Stimulated activated CD4-positive, alpha-beta T cell treated with anti-CD3 and anti-CD28 coated beads, Interleukin-12 subunit alpha, Interleukin-12 subunit beta, amount 100 ng/mL, for 4 hours (primary cell): ENCODE measurements at places on chromosomes 6 and 20.

DNA sequence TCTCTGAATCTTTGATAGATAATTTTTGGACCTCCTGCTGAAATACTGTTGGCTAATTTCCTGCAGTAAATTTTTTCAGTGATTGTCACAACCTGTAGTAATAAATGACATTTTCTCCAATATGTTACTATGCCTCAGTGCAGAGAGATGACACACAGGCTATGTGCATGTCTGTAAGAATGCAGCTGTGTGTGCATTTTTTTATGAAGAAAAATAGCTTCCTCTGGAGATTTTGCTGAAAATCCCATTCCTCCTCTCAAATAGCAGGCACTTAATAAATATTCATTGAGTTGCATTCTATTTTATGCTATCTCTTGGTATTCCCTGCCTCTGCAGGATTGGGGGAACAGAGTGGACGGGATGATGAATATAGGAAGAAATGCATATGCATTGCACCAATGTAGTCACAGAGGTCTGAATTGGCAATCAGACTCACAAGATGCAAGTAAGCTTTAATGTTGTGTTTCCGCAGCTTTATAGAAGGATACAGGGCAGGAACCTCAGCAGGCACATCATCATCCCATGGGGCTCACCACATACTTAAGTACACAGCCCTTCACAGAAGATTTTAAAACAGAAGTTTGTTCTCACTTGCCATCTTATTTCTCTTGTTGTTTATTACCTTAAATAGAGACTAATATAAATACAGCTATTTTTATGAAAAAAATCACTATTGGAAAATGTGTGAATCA lies 474.7 kb downstream of the EPM2A start:
- no peak for DNase-seq

DNA sequence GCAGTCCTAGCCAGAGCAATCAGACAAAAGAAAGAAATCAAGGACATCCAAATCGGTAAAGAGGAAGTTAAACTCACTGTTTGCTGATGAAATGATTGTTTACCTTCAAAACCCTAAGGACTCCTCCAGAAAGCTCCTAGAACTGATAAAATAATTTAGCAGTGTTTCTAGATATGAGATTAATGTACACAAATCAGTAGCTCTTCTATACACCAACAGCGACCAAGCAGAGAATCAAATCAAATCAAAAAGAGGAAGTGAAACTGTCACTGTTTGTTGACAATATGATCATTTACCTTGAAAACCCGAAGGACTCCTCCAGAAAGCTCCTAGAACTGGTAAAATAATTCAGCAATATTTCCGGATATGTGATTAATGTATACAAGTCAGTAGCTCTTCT lies 21.7 kb downstream of the SERPINB9 start:
- no peak for DNase-seq

- DNase-seq = peak; percentile 44
These were observed at the start of gene ETV7 for GRCh38 chr6:36387440-36388303. Gene ETV7 (minus strand): TSS chr6:36387669. CDS start chr6:36387541, 128 bp downstream.

- DNase-seq = no peak
These were observed 232.2 kb downstream of the LY86 start for GRCh38 chr6:6820641-6821238.

GRCh38 chr6:6882592-6882991 lies 225.2 kb upstream of the RREB1 start:
- no peak for DNase-seq

DNA sequence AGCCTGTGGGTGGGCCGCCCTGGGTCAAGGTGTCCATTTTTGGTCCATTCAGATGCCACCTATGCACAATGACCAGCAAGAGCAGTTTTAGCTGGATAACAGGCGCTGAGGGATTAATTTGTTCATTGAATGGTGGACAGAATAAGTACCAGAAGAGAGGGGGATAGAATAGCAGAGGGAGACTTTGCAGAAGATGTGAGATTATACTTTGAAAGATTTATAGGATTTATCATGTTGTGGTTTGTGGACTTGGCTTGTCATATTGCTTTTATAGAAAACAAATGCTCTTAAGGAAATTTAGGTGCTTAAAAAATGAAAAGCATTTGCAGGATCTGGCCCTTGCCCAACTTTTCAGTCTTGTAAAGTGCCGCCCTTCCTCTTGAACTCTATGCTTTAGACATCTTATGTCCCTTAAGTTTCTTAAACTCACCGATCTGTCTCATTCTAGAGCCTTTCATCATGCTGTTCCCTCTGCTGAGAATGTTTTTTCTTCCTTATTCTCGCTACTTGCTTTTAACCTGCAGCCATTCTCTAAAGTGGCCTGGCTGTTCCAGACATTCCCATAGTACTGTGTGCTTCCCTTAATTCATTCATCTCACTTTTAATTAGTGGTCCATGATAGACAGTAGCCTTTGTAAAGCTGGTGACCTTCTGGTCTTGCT lies 42.5 kb downstream of the CD109 start:
- no peak for DNase-seq

DNA sequence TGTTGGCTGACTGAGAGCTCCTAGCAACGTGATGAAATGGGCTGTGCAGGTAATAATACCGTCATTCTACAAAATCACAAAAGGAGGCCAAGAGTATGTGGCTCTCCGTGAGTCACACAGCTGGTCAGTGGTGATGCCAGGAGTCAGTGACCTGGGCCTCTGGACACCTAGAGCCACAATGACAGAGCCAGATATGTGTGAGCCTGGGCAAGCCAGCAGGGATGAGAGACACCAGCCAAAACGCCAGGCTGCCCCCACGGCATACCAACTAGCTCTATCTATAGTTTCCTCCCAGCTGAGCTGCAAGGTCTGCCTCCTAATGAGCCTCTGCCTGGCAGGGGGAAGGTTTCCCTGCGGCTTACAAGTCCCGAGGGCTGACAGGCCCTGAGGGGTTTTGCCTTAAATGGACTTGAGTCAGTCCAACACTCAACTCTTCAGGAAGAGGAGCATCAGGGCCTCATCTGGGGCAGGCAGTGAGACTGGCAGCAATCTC lies 70.0 kb downstream of the CPNE5 start:
- no peak for DNase-seq

- DNase-seq = peak; percentile 54
These were observed 45.1 kb downstream of the NOL4L start for GRCh38 chr20:32539817-32540675.

- DNase-seq = peak; percentile 22
These were observed 97.5 kb downstream of the PSMG4 start for GRCh38 chr6:3356056-3356823.

DNA sequence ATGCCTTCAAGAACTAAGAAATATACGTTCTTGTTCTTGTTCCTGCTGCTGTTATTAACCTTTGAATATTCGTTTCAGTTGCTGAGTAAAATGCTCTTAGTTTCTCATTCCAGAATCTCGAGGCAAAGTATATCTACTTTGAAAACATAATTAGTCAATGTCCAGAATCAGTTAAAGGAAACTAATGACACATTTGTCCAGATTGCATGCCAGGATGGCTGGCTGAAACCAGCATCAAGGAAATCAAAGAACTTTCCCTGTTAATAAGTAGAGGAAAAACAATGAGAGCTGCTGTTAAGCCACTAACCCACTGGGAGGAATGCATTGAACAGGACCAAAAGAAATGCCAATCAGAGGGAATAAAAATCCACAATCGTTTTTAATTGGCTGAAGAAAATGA lies 196.9 kb downstream of the ALDH8A1 start:
- DNase-seq = no peak

DNA sequence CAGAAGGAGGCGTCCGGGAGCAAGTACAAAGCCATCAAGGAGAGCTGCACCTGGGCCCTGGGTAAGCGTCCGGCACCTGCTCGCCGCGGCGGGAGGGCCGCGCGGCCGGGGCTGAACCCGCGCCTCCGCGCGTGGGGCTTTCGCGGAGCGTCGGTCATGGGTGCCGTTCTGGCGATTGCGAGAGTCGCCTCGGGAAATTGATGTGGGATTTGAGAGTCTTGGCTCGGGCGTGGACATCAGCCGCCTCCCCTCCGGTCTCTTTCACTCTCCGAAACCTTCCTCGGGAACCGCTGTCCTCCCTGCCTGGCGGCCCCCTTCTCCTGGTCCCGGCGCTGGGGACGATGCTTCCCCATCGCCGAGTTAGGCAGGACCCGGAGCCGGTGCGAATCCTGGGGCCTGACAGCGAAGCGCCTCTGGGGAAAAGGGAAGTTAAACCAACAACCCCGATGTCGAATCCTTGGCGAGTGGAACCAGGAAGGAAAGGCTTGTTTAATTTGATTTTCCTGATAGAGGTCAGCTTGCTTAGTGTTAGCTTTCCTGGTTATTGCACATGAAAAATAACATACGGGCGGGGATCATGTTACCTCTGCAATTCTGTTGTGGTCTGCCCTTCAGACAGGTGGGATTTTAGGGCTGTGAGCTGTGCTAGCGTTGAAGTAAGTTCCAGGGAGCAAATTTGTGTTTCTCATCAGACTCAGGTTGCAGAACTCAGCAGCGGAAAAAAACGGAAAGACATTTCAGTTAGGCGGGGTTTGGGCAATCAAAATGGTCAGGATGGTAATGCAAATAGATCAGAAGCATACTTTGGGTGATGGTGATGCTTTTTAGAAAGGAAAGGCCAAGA lies 594 bp downstream of the ARFGEF3 start:
- DNase-seq = no peak

DNA sequence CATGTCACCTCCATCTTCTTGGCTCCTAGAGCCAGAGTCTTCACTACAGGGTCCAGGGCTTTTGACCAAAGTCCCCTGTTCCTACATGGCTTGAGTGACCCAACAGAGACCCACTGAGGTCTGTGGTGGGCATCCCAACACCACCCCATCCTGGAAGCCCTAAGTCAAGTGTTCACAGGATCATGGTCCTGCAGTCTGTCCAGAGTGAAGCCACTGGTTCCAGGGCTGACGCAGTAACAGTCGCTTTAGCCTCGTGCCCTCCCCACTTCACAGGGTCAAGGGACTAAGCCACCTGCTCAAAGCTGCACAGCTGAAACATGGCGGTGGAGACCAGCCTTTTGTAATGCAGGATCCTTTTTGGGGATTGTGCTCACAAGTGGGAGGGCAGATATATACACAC lies 133.9 kb downstream of the JPH2 start:
- no peak for DNase-seq

DNA sequence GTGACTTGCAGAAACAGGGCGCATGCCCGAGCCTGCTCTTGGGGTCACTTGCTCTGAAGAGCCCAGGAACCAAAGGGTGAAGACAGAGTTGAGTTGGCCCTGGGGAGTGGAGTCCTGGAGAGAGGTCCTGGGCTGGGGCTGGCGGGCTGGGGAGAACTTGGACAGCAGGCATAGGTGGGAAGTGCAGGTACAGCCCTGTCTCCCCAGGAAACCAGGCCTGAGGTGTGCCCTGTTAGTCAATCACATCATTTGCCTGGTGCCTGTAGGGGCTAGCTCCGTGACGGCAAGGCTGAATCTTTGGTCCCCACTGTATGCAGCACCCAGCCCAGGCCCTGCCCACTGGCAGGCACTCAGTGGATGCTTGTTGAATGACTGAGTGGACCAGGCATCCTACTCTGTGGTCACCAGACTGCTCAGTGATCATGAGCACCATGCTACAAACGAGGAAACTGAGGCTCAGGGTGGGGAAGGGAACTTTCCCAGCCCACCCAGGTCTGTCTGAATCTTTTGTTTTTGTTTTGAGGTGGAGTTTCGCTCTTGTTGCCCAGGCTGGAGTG lies 15.6 kb upstream of the NOL4L start:
- no peak for DNase-seq

DNA sequence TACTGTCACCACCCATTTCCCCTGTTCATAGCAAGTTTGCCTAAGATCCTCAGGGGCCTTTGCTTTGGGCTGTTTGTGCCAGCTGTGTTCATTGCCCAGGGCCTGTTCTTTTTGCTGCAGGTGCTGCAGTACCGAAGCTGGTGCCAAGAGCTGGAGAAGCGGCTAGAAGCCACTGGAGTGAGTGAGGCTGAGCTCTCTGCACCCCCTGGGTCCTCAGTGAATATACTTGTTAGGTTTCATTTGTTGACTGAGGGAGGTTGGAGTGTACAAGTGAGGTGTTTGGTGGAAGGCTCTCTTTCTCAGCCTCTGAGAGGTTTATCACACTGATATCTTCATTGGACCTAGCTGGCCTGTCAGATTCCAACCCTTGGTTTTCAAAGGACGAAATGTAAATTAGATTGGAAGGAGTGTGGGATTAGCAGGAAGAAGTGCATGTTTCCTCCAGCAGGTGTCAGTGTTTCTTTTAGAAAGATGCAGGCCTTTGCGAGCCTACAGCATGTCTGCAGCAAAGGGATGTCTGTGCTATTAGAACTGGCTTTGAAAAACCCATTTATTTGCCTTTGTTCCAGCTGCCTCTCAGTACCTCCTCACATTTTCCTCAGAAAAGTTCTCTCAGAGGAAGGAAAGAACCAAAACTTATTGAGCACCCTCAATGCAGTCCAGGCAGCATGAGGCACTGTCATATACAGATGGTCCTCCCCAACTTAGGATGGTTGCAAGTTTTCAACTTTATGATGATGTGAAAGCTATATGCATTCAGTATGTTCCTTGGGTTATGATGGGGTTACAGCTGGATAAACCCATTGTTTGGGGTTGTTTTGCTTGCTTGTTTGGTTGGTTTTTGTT lies 8.3 kb downstream of the CEP250 start:
- peak; percentile 36 for DNase-seq

GRCh38 chr6:142530566-142530965 lies 228.8 kb downstream of the ADGRG6 start:
- no peak for DNase-seq

- DNase-seq = no peak
These were observed 70.2 kb upstream of the EEF1E1 start for GRCh38 chr6:8172530-8172929.

GRCh38 chr6:132715204-132715603 lies 1.3 kb upstream of the VNN1 start:
- no peak for DNase-seq

DNA sequence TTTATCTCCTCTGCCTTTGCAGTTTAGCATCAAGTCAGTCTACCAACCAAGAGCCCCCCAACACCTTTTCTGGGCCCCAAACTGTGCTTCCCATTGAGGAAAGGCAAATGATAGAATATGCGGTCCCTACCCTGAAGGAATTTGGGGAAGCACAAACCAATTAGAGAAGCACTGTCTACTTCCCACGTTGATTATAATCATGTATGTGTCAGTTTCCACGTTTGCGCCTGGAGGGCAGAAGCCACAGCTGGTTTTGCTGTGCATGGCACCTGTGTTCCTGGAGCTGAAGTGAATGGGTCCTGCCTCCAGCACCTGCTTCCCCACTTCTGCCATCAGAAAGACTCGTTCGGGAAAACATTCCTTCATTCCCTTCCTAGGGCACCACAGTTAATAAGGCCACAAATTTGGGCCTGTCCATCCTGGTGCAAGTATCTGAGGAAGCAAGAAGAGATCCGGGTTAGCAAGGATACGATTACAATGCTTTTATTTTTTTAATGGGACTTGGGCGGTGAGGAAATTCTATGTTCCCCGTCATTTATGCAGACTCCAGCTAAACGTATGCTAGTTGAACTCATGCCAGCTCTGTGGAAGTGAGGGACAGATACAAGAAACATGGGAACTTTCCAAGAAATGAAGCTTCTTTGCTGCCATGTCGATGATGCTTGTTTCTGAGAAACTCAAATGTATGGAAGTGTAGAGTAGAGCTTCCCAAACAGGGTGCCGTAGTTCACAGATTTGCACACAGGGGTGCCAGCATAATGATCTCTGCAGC lies 333.5 kb downstream of the NRN1 start:
- no peak for DNase-seq

GRCh38 chr20:48041078-48041780 lies 255.9 kb upstream of the SULF2 start:
- DNase-seq = no peak

- DNase-seq = no peak
These were observed 10.5 kb upstream of the STX11 start for GRCh38 chr6:144139817-144140216.
